ENCODE measurements at places on chromosomes 6 and 20.

DNA sequence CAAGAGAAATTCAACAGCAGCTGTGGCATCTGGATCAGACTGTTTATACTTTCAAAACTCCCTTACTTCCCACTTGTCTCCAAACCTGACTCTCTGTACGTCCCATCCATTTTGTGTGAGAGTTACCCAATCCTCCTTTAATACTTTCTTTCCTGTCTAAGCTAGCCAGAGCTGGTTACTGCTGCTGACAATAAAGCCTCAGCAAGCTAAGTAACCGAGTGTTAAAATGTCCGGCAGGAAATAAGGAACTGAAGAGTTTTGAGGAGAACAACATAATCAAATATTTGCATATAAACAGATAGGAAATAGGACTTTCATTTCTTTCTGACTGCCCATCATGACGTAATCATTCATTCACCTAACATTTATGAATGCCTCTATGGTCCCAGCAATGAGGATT, 11.6 kb downstream of the TMEM30A start:
- no peak for DNase-seq

- no peak for DNase-seq
These were observed 97.4 kb downstream of the SNX5 start for GRCh38 chr20:17871181-17871580.

DNA sequence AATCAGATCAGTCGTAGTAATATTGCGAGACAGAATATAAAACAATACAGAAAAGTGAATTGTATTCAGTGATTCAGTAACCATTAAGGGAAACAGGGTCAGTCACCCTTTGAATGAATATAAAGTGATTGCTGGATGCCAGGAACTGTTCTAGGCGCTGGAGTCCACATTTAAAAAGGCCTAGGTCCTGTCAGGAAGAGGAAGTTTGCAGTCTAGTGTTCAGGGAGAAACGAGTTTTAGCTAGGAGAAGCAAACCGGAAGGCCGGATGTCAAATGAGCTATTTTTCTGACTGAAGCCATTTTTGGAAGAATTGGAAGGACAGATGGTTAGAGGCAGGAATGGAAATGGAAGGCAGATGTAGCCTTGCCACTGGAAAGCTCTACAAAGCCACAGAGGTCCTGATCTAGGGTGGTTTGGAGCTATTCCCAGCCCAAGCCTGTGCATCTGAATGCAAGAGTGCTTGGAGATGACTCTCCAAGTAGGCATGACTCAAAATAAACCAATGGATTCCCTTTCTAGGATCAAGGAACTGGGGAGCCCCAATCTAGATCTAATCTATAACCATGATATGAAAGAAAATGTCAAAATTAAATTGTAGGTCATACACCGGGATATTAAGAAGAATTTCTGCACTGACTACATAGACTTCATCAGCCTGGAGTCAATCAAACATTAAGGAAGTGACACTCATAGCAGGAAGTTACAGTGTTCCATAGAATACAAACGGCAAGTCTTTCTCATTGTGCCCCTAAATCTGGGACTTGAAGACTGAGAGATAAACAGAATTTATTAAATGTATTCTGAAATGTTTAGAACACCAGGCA, 36.8 kb upstream of the CDKAL1 start:
- DNase-seq: no peak

DNA sequence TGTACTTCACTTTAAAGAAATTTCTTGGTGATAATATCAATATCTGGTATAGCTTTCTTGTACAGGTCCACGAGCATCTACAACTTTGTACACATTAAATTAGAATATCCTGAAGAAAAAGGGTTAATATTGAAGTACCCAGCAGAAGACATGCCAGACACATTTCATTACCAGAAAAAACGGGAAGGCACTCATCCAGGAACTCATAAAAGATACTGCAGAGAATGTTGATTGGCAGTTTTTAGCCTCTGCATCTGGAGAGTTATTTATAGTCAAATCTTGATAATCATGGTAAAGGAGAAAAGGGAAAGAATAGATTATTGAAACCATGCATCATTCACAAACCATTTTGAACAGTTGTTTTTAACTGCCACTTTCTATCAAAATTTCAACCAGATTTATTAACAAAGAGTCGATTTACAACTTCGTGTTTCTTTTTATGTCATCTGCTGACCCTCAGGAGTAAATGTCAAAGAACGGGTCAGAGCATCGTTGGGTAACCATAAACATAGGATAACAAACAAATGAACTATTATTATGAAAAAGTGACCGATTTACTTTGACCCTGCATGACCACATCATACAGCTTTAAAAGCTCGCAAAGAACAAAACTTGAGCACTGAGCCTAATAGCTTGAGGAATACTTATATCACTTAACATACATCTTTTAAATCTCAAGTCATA, 229.2 kb upstream of the SGK1 start:
- DNase-seq: no peak

DNA sequence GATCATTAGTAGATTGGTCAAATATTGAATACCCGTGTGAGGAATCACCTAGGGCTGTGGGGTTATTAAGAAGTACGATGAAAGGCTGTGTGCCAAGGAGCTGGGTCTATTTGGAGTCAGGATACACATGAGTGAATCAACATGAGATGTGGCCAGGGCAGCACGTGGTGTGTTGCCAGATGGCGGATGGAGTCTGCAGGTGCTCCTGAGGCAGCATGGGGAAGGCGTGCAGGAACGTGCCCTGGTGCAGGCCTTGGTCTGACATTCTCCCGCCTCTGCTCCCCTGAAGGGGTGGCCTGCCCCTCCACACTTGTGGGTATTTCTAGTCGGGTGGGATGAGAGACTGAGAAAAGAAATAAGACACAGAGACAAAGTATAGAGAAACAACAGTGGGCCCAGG, 39.0 kb upstream of the SLC22A1 start:
- no peak for DNase-seq

GRCh38 chr6:816510-817084, 123.7 kb upstream of the EXOC2 start:
- no peak for DNase-seq

- DNase-seq: no peak
These were observed 169.6 kb downstream of the COL9A1 start for GRCh38 chr6:70133246-70133645.

GRCh38 chr6:16731478-16732051, 29.7 kb downstream of the ATXN1 start:
- peak; percentile 27 for DNase-seq

DNA sequence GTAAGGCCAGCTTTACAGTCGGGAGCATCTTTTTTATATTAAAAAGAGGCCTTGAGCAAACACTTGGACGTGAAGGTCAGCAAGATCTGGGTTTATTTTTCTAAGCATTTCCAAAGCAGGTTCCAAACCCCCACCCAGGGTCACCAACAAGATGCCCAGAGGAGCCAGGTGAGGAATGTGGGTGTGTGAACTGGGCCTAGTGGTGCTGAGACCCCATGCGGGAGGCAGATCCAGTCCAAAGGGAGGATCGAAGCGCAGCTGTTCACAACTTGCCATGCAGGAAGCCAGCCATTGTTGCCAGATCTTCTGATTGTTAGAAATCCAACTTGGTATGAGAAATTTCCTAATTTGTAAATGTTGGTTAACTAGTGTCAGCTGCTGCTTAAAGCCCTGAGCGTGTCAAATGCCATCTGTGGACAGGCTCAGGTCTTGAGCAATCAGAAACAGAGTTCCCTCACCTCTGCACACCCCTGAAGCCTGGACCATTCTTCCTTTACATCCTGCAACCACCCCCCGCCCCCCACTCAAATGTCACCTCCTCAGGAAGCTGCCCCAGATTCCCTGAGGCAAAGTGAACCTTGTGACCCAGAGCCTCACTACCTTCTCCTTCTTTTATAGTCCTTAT, 46.5 kb downstream of the NFATC2 start:
- DNase-seq: no peak
